Muscle of arm (tissue), 14 donors: ENCODE measurements at places on chromosomes 12 and 14.
A peak's percentile ranks its signal among the peaks of the same experiment; 100 is the strongest.

GRCh38 chr12:98955284-98955683 lies 310.2 kb downstream of the APAF1 start:
- no peak for DNase-seq

DNA sequence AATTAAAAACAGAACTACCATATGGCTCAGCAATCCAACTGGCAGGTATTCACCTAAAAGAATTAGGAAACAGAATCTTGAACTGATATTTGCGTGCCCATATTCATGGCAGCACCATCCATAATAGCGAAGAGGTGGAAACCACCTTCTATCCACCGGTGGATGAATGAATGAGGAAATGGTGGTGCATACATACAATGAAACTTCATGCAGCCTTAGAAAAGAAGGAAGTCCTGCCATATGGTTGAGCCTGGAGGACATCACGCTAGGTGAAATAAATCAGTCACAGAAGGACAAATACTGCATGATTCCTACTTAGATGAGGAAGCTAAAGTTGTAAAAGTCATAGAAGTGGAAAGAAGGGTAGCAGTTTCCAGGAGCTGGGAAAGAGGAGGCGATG lies 6.6 kb downstream of the TCL1A start:
- no peak for DNase-seq

DNA sequence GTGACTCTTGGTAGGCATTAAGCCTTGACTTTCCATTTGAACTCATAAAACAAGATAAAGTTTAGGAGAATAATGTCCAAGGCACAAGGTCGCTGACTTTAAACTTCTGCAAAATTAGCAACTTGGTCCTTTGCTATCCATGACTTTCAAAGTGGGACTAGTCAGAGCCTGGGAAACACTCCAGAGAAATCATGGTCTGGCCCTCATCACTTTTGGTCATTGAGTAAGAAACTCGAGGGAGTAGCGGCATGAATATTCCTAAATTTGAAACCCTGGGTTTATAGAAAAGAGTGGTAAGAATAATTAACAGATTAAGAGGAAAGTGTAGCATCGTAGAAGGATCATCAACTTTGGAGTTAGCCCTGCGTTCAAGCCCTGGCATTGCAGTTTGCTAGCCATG lies 16.9 kb upstream of the APPL2 start:
- DNase-seq = no peak

- no peak for DNase-seq
These were observed 6.2 kb downstream of the C1QL4 start for GRCh38 chr12:49330631-49331379.

DNA sequence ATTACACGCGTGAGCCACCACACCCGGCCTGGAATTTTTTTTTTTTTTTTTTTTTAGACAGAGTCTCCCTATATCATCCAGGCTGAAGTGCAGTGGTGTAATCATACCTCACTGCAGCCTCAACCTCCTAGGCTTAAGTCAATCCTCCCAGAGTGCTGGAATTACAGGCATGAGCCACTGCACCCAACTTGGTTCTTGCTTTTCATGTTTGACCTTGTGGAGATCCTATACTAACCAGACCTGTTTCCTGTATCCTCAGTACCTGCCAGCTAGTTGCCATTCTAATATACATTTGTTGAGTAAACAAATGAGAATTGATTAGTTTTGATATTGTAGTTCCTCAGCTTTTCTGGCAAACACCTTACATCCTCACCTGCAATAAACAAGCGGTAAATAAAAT lies 3.2 kb upstream of the VSIG10 start:
- no peak for DNase-seq

DNA sequence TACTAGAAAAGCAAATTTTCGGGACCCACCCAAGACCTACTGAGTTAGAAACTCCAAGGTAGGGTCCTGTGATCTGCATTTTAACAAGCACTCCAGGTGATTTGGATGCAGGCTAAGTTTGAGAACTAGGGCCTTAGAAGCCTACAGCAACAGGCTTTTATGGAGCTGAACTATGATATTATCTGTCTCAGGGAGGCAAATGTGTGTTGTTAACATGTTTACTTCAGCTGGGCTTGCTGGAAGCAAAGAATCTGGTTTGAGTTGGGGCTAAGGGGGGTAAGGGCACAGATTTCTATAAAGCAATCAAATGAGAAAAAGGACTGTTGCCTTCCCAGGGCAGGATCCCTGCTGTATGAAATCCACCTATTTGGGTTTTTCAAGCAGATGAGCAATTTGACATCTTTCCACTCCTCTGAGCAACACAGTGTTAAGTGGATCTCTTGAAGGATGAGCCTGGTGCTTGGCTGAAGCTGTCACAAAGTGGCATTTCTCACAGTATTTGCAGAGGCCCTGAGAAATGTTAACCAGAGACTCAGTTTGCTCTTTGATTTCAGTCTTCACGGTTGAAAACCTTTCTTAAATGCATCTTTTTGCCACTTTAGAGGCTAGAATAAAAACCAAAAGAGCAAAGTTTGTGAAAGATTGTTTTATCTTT lies 36.2 kb upstream of the SOCS2 start:
- DNase-seq = no peak

DNA sequence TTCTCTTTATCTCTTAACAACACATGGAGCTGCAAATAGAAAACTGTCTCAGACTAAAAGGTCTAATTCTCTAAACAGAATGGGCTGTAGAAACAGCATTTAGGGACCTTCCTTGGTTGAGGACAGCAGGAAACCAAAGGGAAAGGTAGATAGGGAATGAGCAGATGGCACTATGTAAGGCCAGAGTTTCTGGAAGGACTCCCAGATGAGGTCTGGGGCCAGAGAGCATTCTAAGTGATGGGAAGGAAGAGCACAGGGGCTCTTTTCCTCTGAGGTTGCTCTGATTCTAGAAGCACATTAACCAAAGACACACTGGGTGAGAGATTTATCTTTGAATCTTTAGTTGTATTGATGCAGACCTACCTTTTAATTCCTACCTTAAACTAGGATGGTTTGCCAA lies 79.4 kb downstream of the TPH2 start:
- DNase-seq = no peak

DNA sequence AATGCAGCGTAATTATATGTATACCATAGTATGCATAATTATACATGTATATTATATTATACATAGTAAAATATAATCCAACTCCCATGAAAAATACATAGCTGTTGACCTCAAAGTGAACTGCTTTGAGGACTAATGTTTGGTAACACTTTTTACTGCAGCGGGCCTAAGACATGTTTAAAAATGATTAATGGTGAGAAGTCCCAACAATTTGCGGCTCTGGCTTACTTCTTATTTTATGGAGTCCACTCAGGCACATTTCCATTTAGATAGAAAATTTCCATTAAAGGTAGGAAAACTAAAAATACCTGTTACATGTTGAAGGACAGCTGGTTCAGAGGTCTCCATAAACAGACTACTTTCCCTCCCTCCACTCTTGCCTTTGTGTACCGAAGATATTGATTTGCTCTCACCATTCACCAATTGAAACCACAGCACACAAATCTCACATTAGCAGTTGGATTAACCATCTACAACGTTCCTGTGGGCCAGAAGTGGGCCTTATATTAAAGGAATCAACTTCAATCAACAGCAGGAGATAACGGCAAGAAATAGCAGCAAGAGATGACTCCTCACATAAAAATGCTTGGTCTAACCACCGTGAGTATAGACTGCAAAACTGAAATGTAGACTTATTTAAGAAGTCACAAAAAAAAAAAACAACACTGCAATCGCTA lies 14.1 kb upstream of the NT5DC3 start:
- DNase-seq = no peak

GRCh38 chr12:111766608-111767361 lies at the start of gene ALDH2:
Gene ALDH2, plus strand, starts transcription at chr12:111766933. Its CDS starts 50 bp downstream, at chr12:111766983.
- DNase-seq = peak; percentile 76

DNA sequence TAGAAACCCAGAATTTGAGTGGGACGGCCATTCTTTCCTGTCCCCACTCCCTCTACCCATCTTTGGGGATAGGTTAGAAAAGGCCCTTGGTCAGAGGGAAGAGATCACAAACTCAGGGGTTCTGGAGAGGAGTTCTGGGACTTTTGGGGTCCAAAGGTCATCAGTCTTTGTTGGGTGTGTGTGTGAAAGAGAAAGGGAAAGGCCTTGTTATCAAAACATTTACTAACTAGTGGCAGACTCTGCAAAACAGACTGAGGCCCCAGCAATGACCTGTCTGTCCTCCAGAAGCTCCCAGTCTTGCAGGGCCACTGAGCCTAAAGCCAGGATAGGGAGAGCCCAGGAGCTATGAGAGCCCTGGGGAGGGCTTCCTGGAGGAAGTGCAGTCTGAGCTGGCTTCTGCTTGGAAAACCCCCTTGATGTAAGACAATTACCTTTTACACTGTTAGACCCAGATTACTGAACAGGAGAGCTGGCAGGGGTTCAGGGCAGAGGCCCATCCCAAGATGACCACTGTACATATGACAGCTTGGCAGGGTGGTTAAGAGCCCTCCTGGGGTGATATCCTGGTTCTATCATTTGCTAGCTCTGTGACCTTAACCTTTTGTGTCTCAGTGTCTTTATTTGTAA lies 429.1 kb upstream of the CCDC196 start:
- DNase-seq = no peak

GRCh38 chr14:23097786-23098185 lies 2.5 kb downstream of the C14orf119 start:
- no peak for DNase-seq

- DNase-seq = peak; percentile 72
These were observed 9.4 kb downstream of the ANKRD9 start for GRCh38 chr14:102500158-102500662.

- no peak for DNase-seq
These were observed 164.8 kb upstream of the NRXN3 start for GRCh38 chr14:78005325-78005724.

DNA sequence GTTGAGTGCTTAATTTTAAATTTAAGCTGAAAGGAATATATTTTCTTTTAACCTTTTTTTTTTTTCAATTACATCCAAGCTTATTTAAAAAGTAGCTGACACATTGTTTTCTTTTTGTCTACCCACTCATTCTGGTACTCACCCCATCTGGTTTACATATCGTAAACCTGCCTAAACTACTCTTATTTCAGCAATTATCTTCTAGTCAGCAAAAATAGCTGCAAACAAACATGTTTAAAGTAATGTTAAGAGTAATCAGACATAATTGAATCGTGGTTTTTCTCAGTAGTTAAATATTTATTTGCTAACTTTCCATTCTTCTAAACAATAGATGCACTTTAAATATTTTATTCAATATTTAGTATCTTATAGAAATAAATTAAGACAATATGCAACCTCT lies 492.7 kb upstream of the MGAT4C start:
- DNase-seq = no peak

GRCh38 chr12:53805791-53806190 lies 54.0 kb upstream of the CISTR start:
- no peak for DNase-seq

GRCh38 chr12:67911275-67911600 lies 78.0 kb upstream of the IFNG-AS1 start:
- DNase-seq = peak; percentile 27

- no peak for DNase-seq
These were observed 17.7 kb downstream of the RIN3 start for GRCh38 chr14:92531106-92531873.
